ENCODE measurements at places on chromosomes 12 and 14.
A peak's percentile ranks its signal among the peaks of the same experiment; 100 is the strongest.

- DNase-seq = no peak
Observed at GRCh38 chr14:65872536-65872935, 460.0 kb downstream of the FUT8 start.

- DNase-seq = no peak
Observed at GRCh38 chr12:33596061-33596460, 156.4 kb upstream of the SYT10 start.

DNA sequence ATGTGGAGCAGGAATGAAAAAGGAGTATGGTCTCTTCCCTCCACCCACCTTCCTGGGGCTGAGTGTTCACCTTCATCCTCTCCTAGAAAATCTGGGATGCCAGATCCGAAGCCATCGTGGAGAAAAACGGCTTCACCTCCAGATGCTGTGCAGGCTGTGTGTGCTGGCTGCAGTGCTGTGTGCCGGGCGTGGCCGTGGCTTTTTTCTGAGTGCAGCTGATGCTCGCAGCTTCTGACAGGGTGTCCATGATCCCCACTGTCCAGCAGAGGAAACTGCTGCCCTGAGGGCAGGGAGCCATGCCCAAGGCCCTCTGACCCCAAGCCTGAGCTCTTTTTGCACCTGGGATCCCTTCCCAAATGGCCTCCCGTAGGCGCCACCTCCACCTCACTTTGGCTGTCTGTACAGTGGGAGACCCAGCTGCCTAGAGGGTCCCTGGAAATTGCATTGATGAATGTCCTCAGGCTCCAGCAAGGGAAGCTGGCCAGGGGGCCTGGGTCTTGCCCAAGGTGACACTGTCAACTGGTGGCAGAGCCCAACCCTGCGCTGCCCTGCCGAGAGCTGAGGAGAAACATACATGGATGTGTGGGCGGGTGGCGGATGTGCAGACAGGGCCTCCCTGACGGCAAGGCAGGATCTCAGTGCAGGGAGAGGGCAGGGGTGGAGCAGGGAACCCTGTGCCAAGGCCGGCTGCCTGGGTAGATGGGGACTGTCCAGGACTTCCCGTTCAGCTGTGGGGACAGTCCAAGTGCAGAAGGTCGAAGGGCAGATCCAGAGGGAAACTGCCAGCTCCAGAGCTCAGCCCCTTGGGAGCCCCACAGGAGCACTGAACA is 53.3 kb downstream of the BEGAIN start:
- DNase-seq = no peak

DNA sequence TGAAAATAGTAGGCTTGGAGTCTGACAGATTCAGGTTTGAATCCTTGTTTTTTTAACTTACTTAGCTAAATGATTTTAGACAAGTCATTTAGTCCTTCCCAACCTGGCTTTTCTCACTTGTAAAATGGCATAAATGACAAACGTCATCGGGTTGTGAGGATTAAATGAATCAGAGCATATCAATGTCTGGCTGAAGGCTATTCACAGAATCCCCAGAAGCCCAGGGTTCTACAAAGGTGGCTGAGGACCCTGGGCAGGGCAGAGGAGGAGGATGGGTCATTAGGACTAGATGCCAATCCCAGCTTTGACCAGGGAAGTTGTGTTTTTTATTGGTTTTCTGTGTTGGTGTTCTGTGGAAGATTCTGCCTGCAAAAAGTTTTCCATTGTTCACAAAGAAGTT is 7.6 kb upstream of the PTPRB start:
- no peak for DNase-seq

GRCh38 chr12:39990122-39991101 is 115.5 kb downstream of the SLC2A13 start:
- DNase-seq = peak; percentile 26

GRCh38 chr14:73167727-73168126 is 31.4 kb downstream of the PSEN1 start:
- DNase-seq = no peak

GRCh38 chr12:48198672-48198971 is 4.5 kb downstream of the OR10AD1 start:
- no peak for DNase-seq

- no peak for DNase-seq
Observed at GRCh38 chr12:121893961-121894460, 5.4 kb downstream of the PSMD9 start.

- DNase-seq = peak; percentile 27
Observed at GRCh38 chr12:46523863-46524770, 151.5 kb upstream of the SLC38A2 start.

DNA sequence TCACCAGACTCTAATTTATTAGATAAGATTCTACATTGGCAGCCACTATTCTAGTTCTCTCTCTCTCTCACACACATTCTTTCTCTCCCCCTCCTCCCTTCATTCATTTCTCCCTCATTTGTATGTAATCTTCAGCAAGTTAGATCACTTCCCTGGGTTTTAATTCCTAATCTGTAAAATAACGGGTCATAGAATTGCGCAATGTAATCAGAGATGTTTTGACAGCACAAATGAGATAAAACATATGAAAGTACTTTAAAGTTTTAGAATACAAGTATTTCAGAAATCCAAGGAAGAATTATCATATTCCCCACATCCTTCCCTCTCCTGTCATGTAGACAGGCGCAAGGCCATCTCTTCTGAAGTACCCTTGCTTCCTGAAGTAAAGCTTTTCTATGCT is 21.7 kb downstream of the STYK1 start:
- DNase-seq = no peak

DNA sequence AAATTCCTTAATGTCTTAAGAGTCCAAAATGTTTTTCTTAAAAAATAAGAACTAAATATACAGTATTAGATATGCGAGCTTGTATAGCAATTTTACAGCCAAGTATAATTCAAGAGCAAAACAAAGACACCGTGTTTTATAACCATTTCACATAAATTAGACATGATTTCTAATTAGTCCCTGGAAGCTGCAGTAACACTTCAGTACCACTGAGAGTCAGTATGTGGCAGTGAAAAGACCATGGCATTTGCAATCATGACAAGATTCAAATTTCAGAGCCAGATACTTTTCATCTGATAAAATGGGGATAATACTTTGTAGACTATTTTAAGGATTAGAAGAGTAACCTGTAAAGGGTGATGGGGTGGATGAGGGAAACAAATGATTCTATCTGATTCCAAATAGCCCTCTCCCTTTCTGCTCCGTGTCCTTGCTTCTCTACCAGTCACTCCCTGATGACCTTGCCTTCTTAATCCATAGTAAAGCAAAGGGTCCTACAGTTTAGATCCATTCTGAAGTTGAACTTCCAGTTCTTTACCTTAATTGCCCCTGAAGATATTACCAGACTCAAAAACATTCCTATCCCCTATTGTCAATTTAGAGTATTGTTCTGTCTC is 145.4 kb upstream of the ABCD2 start:
- no peak for DNase-seq

- DNase-seq = no peak
Observed at GRCh38 chr12:48092611-48093010, 13.3 kb downstream of the SENP1 start.

DNA sequence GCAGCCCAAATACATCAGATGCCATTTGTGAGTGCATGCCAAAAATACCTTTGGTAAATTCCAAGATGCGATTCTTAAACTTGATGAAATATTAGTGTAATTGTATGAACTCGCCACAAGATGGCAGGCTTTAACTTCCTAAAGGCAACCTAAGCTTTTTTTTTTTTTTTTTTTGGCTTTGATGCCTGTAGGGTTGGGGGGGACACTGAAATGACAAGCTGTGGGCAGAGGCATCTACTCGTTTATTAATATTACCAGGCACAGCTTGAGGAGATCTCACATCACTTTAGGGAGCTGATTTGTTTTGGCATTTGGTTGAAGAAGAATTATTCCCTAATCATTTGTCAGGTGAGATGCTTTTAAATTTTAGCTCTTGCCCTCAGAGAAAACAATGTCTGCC is 126.7 kb upstream of the CCDC196 start:
- DNase-seq = no peak
